H4 (cell line): ENCODE measurements at places on chromosomes 2 and 18.

DNA sequence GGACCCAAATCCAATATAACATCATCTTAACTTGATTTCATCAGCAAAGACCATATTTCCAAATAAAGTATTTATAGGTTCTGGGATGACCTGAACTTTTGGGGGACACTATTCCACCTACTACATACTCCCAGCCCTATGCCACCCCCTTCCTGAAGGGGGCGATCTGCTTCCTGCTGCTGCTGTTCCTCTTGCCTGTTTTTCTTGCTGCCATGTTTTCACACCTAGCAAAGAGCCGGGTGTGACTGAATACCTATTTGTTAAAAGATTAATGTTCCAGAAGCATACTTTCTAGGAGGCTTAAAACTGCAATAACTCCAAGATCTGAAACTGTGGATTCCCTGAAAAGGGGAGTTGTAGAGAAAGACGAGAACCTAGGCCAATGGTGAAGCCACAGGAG is 89.7 kb downstream of the ICOS start:
- no peak for DNase-seq

- no peak for DNase-seq
Measured at GRCh38 chr2:58686776-58687175, 445.7 kb upstream of the FANCL start.

GRCh38 chr2:206721256-206721920 is 3.2 kb upstream of the DYTN start:
- no peak for DNase-seq

GRCh38 chr2:147355706-147356105 is 489.1 kb upstream of the ACVR2A start:
- DNase-seq: no peak

GRCh38 chr2:99648178-99648844 is 158.5 kb upstream of the REV1 start:
- no peak for DNase-seq
